Stimulated activated CD4-positive, alpha-beta T cell treated with anti-CD3 and anti-CD28 coated beads, Interleukin-15, amount 100 ng/mL, for 24 hours (primary cell): ENCODE measurements at places on chromosomes 7 and 10.

DNA sequence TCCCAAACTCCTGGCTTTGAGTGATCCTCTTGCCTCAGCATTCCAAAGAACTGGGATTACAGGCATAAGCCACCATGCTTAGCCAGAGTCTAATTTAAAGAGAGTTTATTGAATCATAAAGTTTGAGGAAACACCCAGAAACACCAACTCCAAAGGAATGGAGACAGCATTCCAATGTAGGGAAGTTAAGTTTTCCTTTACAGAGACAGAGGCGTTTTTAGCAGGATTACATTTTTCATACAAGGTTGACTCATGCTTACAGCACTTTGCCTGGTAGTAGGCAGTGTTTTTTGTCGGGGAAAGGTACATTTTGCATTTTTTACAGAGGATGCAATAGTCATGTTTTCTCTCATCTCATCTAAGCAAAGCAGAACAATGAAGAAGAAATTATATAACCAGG is 18.9 kb upstream of the OPN4 start:
- no peak for DNase-seq

GRCh38 chr10:70668454-70668970 is 3.8 kb upstream of the ADAMTS14 start:
- DNase-seq = no peak

DNA sequence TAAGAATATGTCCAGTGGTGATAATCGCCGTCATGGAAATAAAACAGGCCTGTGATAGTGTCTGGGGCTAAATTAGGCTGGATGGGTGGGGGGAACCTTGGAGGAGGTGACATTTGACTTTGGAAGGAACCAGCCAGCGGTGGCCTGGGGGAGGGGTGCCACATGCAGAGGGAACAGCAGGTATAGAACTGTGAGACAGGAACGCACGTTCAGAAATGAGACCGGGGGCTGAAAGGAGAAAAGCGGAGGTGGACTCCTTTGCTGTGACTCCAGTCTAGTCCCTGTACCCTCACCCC is 2.6 kb upstream of the CYP26A1 start:
- no peak for DNase-seq

- DNase-seq = no peak
Observed at GRCh38 chr10:42177077-42177792, 461.1 kb downstream of the ZNF33B start.

GRCh38 chr7:85234730-85235129 is 47.9 kb upstream of the SEMA3D start:
- no peak for DNase-seq

GRCh38 chr10:128687408-128687807 is 561.2 kb upstream of the MKI67 start:
- no peak for DNase-seq

DNA sequence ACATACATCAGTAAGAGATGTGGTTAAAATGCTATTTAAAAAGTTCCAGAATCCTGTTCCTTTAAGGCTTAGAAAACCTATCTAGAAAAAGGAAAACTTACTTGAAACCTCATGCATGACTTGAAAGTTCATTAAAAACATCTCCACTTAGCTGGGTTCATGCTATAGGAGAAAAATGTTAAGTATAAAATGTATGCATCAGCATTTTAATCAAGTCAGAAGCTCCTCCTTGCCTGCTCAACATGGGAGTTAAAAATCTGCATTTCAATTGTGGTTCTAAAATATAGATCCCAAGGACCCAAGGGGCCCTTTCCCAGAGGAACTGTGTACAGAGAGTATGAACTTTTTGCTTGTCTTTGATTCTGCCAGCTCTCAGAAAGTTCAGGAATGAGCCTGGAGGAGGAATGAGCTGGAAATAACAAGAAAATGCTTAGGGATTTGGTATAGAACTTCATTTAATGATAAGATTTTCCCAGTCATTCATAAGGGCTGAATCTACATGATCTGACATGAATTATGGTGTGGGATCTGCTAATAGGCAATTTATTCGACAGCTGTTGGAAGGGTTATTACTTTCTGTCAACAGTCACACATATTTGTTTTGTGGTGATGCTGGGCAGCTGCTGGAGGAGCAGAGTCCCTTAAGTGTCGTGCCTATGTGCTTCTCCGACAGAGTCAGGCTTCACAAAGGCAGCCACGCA is 85.6 kb upstream of the MTPN start:
- no peak for DNase-seq

DNA sequence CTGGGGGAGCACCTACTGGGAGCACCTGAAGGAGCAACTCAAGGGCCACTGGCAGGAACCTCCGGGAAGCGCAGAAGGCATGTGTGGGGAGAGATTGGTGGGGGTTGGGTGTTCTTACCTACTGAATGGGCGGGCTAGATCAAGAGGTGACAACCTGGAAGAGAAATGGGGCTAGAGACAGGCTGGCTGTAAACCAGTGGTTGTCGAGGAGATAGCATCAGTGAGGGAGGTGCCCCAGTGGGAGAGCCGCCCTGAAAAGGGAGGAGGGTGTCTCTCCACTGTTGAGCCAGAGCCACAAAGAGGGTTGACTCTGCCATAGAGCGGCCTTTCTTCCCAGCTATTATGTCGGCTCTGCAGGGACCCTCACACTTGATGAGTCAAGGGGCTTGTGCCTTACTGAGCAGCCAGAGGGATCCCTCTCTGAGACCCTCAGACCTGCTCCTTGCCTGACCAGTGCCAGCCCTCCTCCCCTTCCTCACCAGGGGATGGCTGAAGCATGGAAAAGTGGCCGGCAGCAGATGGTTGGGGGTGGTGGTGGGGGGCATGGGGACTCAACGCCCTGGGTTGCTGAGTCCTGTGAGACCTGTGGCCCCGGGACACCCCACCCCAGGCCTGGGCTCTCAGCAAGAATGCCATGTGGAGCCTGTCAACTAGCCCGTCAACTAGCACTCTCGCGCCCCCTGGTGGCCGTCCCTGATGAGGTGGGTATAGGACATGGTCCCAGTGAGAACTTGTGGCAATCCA is 36.4 kb upstream of the PURB start:
- peak; percentile 99 for DNase-seq

GRCh38 chr10:13717936-13718772 is 131.4 kb downstream of the PRPF18 start:
- DNase-seq = peak; percentile 55

- DNase-seq = no peak
Observed at GRCh38 chr10:97550336-97551149, 22.0 kb upstream of the ANKRD2 start.

DNA sequence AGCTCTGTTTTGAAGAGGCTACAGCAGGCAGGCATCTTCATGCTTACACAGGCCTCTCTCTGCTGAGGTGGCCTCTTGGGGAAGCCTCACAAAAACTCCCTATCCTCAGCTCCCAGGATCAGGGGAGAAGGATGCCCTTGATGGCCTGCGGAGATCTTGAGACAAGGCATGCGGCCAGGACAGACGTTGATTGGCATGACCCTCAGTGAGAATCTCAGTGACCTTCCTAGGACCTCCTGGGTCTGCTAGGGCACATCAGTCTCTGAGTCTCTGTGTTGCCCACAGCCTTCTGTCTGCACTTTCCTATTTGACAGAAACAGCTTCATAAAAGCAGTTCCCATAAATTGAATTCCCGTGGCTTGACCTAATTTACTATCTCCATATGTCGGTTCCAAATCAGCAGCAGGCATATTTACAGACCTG is 1005.8 kb upstream of the C7orf33 start:
- no peak for DNase-seq

DNA sequence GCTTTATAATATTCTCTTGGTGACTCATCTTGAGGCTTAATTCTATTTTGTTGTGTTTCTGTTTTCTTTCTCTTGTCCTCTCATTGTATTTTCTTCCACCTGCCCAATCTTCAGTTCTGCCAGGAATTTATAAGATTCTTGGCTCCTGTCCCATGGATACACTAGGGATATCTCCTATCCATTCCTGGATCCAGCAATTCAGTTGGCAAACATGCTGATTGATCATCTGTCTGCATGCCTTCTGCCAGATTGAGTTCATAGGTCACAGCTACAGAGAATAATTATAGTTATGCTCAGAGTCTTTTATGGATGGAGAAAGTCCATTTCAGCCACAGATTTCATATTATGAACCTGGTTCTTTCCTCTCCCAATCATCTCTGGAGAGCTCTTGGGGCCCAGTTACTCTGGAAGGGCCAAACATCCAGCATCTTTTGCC is 140.4 kb upstream of the MAGI2 start:
- no peak for DNase-seq

DNA sequence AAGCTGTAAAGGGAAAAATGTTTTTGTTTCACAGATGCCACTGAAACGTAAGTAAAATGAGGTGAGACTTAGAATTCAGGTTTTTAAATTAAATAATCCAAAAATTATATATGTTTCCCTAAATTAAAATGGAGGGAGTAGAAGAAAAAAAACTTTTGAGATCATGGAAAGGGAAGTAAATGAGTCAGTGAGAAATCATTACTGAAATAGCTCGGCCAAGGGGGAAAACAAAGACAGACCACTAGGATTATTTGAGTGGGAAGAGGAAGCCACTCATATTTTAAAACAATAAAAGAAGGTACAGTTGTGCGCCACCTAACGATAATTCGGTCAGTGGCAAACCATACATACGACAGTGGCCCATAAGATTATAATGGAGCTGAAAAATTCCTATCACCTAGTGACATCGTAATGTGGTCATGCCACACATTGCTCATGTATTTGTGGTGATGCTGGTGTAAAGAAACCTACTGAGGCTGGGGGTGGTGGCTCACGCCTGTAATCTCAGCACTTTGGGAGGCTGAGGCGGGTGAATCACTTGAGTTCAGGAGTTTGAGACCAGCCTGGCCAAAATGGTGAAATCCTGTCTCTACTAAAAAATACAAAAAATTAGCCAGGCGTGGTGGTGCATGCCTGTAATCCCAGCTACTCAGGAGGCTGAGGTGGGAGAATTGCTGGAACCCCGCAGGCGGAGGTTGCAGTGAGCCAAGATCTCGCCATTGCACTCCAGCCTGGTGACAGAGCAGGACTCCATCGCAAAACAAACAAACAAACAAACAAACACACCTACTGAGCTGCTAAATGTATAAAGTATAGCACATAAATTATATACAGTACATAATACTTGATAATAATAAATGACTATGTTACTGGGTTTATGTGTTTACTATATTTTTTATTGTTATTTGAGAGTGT is 64.7 kb downstream of the MKX start:
- peak; percentile 5 for DNase-seq

- DNase-seq = no peak
Observed at GRCh38 chr10:114513381-114513792, 109.1 kb upstream of the AFAP1L2 start.

GRCh38 chr7:152399344-152399743 is 36.5 kb downstream of the KMT2C start:
- no peak for DNase-seq

GRCh38 chr10:106044503-106044902 is 1120.0 kb downstream of the SORCS1 start:
- DNase-seq = no peak

DNA sequence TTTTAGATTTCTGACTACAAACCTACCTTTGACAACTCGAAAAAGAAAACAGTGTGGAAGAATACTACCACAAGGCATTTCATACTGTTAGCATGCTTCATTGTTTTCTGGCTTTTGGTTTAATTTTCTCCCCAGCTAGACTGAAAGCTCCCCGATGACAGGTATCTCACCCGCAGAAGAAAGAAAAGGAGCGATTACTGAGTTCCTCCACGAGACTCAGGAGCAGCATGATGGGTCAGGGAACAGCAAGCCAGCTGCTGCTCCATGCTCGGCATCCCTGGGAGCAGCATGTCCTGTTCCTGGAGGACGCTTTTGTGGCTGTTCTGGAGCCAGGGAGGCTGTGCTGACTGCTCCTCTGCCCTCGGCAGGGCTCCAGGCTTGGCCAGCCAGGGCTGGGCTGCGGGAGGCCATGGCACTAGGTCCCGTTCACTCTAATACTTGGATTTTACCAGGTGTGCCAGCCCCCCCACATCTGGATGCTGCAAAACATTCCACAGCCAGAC is 133.4 kb downstream of the PRKAG2 start:
- no peak for DNase-seq

DNA sequence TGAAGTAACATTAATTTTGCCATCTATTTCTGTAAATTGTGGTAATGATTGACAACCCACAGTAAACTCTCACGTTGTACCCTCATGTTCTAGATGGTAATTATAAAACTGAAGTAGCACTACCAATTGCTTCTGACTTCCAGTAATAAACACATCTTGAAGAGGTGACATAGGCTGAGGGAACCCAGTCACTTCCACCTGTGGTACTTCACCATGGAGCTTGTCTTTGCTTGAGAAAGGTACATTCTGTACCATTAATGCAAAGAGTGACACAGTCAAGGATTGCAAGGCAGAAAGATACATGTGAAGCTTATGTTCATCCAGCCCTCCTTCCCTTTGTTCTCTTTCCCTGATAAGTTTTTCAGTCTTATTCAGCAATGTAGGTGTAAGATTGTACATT is 11.2 kb downstream of the CAPZA2 start:
- DNase-seq = no peak

GRCh38 chr7:83796760-83797159 is 147.8 kb upstream of the SEMA3E start:
- no peak for DNase-seq

GRCh38 chr7:19144661-19145433 is at the start of gene FERD3L:
Gene FERD3L, minus strand, starts transcription at chr7:19145421. Its CDS starts 59 bp downstream, at chr7:19145362.
- DNase-seq = no peak

DNA sequence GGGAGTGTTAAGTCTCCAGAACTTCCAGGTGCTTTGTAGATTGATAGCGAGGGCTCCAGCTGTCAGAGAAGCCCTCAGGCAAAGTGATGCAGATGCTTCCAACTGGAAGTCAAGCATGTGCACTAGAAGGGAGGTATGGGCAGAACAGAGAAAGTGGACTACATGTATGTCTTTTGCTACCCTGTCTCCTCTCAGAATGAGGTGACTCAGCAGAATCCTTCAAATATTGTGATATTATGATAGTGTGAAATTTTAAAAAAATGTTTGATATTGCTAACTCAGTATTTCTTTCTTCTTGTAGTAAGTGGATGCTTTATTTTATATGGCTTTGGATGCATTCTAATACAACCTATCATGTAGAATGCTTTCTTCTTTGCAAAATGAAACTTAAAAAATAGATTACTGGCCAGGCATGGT is 138.9 kb upstream of the SVIL start:
- no peak for DNase-seq

GRCh38 chr10:104011904-104012303 is 45.0 kb downstream of the SLK start:
- no peak for DNase-seq

- no peak for DNase-seq
Observed at GRCh38 chr10:65611592-65611991, 1314.2 kb upstream of the LRRTM3 start.

DNA sequence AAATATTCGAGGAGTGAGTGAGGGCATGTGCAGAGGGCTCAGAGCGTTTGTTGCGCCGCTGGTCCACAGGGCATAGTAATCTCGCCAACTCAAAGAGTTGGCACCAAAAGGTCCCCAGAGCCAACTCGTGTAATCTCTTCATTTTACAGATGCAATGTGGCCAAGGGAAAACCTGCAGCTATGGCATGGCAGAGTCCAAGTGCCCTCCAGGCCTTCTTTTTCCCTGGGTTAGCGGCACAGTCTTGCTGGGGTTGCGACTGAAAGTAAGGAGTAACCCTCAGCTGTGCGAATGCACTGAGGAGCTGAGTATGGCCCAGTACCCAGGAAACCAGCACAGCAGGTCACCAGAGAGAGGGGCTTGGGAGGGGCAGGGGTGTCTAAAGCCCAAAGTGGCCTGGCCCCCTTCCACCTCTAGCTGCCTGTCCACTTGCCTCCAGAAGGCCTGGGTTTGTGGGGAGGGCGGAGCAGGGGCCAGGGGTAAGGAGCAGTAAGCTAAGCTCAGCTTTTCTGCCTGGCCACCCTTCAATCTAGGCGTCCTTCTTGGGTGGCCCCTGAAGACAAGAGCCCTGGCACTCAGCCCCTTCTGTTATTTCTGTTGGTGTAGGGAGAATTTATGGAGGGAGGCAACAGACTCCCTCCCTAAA is 3.3 kb upstream of the GAD2 start:
- DNase-seq = no peak
